ENCODE measurements at places on chromosomes 12 and 14.

DNA sequence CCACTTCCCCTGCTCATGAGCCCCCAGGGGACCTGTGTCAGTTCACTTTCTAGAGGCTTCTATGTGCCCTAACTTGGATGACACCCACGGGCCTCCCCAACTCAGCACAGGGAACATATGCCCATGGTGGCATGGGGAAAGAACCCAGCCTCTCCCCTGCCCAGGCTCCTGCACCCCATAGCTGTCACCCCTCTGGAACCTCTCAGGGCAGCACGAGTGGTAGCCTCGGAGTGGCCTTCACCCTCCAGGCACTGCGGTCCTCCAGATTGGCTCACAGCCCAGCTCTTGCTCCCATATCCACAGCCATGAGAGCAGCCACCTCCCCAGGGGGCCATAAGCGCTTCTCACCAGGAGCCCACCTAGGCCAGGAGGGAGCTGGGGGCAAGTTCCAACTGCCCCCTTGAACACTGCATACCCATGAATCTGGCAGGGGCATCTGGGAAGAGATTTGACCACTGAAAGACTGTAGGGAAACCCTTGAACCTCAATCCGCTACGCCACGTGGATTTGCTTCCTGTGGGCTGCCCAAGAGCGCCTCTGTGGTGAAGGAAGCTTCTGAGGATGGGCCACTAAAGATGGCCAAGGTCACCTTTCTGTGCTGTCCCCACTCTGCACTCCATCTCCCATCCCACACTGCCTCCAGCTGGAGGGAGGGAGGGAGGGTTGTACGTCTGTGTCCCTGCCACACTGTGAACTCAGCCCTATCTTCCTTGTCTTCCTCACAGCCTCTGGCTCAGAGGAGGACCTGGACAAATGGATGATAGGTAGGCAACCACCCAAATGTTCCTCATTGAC lies 11.9 kb downstream of the PLD4 start:
- DNase-seq = no peak

DNA sequence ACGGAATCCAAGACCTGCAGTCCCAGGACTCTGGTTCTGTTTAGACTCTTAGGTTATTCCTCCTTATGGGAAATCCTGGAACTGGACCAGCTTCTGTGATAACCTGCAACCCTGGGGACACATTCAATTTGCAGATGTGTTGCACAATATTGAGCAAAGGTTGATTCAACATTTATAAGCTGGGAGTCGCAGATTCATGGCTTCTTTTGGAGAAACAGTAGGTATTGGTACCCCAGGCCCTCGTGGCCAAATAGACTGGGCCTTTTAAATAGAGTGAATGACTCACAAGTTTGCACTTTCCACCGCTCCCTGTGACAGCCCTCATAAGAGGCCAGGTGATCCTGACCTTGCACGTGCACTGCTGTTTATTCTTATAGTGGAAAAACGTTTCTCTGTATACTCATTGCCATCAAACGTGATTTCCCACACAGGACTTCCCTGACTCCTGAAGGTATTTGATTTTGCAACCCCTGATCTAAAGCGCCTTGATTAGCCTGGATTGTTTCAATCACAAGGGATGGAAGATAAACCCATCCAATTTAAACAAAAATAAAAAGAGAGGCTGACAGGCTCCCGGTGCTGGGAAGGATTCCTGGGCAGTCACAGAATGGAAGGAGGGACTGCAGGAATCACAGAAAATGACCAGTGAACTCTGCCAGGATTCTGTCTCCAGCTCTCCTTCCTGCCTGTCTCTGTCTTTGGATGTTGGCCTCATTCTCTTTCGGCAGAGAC lies 98.0 kb downstream of the VCPKMT start:
- no peak for DNase-seq

GRCh38 chr12:116171549-116171948 lies 105.9 kb downstream of the MED13L start:
- DNase-seq = no peak

- DNase-seq = peak; percentile 88
Observed at GRCh38 chr12:108618079-108618952, 15.4 kb downstream of the SELPLG start.

DNA sequence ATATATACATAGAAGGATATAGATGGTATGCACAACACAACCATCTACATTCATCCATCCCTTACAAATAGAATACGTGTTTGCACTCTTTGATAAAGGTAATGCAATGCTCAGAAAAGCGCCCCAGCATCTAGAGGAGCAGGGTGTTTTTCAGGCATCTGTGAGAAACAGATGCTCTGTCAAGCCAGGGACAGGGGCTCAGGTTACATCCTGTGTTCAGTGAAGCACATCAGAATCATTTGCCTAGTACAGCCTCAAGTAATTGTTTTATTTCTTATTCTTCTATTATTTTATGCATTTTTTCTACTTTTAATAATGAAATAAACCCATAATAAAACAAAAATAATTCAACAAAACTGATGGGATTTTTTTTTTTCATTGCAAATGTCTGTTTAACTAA lies 50.5 kb upstream of the HIF1A start:
- DNase-seq = peak; percentile 79

Measured in NCI-H526 (cell line).